ENCODE measurements at places on chromosomes 7 and 10.
A peak's percentile ranks its signal among the peaks of the same experiment; 100 is the strongest.

DNA sequence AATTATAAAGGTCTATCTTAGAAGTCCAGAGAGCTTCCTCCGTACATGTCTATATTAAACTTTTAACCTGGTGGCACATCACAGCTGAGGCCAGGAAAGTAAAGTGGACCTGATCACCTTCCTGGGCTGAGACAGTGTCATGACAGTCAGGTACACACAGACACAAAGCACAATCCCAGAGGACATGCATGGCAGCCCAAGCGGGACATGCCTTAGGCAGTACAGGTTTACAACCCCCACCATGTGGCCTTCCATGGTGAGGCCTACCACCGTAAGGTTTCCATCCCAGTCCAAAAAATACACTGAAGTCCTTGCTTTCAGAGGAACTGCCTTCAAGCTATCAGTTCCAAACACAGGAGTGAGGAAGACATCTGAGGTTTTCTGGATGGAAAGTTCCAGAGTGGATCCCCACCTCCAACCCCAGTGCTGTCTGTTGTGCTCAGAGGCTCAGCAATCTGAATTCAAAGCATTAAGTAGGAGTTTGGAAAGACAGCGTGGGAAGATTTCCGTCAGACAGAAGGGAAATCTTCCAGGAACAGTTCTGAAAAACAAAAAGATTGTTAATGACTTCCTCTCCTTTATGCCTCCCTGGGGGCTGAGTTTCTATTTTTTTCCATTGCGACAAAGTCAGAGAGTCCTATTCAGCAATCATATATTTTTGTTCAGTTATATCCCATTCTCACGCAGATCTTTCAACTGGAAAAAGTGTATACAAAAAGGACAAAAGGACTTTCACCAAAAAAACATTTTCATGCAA lies 20.1 kb downstream of the IFIT3 start:
- no peak for DNase-seq

- DNase-seq, result no peak
Observed at GRCh38 chr7:128357217-128357613, 4.3 kb downstream of the PRRT4 start.

- no peak for DNase-seq
Observed at GRCh38 chr10:103836861-103837260, 18.5 kb downstream of the SH3PXD2A start.

- peak; percentile 32 for DNase-seq
Observed at GRCh38 chr10:78437998-78438906, 404.6 kb downstream of the RPS24 start.

DNA sequence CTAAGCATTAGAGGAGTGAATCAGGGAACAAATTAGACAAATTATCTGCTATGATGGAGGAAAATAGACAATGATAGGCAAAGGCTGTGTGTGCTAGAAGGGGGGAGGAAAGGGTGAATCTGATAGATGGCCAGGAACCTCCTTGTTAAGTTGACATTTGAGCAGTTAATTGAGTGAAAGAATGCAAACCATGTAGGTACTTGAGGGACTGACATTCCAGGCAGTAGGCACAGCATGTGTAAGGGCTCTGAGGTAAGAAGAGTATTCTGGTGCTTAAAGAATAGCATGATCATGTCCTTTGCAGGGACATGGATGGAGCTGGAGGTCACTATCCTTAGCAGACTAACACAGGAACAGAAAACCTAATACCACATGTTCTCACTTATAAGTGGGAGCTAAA lies 48.6 kb upstream of the TES start:
- no peak for DNase-seq

DNA sequence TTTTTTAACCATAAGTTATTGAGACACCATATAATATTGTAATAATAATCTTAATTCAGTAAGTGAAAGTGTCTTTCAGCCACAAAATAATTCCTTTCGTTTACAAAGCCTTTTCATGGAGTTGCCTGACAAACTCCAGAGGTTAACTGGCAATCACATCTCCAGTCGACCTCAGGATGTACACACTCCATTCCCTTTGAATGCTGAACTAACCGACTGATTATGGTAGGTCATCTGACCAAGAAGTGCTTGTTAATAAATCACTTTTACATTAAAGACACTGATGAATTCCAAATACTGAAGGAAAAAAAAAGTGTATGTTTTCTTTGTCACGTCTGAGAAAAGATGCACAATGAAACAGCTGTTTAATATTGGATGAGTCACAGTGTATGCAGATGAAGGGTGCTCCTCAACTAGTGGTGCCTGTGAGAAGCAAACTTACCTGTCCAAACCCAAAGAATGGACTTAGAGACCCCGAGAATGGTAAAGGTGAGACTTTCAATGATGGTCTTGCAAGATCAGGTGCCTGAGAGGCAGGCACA lies 348.1 kb upstream of the VWC2 start:
- no peak for DNase-seq

DNA sequence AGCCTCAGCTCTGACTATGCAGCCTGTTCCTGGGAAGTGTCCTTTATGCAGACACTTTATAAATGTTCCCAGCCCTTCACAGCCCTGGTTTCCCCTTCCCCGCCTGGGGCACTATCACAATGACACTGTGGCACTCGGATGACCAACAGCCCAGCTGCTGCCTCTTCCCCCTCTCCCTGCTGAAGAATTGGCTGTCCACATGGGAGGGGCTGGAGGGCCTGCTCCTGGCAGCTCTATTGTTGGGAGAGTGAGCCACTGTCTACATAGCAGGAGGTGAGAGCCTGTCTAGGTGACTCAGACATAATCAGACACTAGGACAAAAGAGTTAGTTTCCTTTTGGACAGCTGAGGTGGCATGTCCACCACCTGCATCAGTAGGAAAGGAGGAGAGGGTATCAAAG lies 437.5 kb downstream of the PLXNA4 start:
- DNase-seq, result no peak

DNA sequence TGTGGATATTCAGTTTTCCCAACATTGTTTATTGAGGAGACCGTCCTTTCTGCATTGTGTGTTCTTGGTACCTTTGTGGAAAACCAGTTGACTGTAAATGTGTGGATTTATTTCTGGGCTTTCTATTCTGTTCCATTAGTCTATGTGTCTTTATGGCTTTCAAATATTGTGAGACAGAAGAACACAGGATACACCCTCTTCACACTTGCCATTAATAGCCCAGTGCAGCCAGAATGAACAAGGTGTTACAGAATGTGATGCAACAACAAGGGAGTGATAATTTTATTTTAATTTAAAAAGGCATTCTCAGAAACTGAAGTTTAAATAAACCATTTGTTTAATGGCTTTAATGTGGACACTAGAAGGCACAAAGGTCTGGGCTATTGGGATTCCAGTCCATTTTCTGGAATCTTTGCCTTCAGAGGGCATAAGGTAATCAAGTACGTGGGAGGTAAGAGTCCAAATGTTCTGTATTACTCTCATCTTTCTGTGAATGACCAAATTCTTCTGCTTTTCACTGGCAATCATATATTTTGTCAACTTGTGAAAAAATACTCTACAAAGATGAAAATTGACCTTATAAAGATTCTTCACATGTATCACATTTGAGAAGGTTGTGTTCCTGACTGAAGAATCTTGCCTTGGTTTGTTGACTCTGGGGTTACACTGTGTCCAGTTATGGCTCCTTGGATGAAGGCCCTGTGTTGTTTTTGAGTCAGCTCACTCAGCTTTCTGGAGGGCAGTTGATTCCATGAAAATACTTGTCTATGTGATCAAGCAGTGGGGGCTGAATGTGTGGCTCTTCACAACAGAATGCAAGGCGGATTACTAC lies 962.7 kb downstream of the LRMDA start:
- DNase-seq, result no peak

GRCh38 chr10:6182454-6183098 lies 20.2 kb upstream of the PFKFB3 start:
- no peak for DNase-seq

GRCh38 chr7:2758673-2759616 lies 70.9 kb downstream of the AMZ1 start:
- peak; percentile 14 for DNase-seq

DNA sequence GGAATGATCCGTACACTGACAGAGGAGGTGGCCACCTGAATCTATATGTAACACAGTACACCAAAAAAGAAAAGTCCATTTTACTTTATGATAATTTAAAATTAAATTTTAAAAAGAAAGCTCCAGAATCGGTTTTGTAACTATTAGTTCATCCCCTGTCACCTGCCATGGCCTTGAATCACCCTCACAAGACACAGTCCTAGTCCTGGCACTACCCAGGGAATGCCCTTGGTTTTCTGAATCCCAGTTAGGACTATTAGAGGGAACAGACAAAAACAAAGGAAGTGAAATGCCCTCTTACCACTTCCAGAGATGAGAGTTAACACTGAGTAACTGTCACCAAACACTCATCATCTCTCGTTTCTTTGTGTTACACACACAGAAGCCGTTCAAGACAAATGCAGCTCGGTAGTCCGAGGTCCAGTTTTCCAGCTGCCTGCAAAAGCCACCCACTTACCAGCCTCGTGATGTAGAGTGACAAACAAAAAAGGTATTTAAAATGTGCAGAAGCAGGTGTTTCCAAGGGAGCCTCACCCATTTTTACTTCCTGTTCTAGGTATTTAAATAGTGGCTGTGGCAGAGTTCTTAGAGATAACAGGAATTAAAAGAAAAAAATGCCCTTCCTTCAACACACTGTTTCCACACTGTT lies 6.1 kb downstream of the PTPRN2 start:
- DNase-seq, result no peak

- DNase-seq, result no peak
Observed at GRCh38 chr10:49375611-49376010, 20.3 kb downstream of the DRGX start.

- no peak for DNase-seq
Observed at GRCh38 chr10:3065622-3066021, 1.7 kb upstream of the PFKP start.

DNA sequence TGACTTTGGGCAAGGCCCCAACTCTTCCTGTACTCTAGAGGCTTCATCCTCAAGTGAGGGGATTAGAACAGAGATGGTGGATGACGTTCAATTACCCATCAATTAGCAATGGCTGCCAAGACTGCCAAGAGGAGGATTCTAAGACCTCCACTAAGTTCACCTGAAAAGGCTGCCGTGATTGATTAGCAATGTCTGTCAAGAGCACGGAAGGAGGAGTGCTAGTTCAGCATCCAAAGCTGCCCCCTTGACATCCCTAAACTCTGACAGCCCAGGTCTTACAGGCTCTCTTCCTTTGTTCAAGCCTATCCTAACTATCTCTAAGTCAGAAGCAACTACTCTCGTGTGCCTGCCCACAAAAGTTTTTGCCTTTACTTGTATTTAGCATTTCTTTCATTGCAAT lies 68.4 kb downstream of the FAM53B start:
- DNase-seq, result no peak

DNA sequence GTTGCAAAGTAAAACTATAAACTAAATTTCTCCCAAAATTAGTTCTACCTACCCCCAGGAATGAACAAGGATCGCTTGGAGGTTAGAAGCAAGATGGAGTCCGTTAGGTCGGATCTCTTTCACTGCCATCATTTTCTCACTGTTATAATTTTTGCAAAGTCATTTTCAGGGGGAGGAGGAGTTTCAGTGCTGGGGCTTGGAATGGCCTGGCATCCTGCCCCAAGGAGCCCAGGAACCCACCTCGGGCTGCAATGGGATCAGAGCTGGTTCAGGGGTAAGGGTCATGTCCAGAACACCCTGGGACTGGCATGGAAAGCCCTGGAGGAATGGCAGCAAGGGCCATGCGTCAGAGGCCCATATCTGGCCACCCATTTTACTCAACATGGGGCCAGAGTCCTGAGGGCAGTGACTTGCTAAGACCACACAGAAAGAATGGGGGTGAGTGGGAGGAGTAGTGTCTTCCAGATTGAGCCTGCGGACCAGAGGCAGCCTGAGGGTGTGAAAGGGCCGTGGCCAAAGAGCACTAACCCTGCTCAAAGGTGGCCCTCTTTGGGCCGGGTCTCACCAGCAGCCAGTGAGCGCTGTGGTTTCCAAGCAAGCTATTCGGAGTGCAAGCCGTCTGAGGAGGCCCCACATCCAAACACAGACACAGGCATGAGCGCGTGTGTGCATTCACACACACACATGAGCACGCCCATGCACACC lies 31.8 kb downstream of the GPRIN2 start:
- DNase-seq, result no peak

- no peak for DNase-seq
Observed at GRCh38 chr7:33217595-33217994, 88.2 kb downstream of the BBS9 start.

GRCh38 chr10:79107736-79108264 lies 39.0 kb downstream of the ZMIZ1 start:
- no peak for DNase-seq

GRCh38 chr10:683448-684071 lies 5.9 kb downstream of the DIP2C start:
- no peak for DNase-seq

GRCh38 chr7:35036361-35037171 lies 719 bp downstream of the DPY19L1 start:
- peak; percentile 70 for DNase-seq

DNA sequence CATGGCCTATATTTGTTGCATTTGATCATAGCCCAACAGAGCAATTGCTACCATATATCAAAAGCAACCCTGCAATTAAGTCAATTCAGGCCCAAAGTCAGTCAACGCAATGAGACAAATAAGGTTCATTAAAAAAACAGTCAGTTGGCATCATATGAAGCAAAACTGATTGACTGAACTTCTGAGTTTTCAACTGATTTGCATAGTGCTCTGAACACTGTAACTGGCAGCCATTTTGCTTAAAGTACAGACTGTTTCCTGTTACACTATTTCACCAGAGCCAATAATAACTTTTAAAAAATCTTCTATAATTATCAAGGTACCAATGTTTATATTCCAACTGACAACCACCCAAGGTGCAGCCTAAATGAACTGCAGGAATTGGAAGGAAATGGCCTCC lies 68.4 kb upstream of the RAPGEF5 start:
- DNase-seq, result no peak

DNA sequence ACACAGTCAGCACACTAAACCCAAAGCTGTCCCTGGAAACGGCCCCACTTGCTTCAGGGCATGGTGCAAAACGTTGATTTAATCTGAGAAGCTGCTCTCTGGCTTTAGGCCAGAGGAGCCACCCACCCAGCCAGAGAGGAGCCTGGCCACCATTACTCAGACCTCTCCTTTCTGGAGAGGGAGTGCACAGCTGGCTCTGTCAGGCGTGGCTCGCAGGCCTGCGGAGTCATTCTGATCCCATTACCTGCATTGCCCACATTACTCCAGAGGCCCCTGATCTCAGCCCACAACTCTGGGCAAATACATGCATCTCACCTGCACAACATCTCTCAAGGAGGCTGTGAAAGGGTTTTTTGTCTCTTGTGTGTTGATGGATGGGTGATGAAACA lies 370.0 kb upstream of the IGFBP3 start:
- no peak for DNase-seq

DNA sequence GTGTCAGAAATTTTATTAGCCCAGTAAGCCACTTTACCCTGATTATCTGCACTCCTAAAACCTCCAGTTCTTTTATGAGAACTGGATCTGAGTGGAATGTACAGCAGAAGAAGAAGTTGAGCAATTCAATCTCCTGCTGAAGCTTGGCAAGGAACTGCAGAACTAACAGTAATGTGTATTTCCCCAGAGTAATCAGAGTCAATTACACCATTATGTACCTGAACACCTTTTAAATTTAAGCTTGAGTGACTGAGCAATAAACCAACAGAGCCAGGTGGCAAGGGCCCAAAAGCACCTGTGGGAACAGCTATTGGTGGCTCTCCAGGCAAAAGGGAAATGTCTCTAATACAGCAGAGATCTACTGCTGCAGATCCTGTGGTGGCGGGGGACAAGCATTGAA lies 40.1 kb upstream of the AKR1C2 start:
- DNase-seq, result no peak

Measured in natural killer cell (primary cell).